Endothelial cell (in vitro differentiated cells): ENCODE measurements at places on chromosomes 13 and 19. TPM values are rescaled to one million over a fixed set of nuclear protein-coding genes. Genes with fewer than 3 reads are reported as not detected.

Gene KLF2
- 48.9 TPM for total RNA-seq

Gene SH2D3A
- total RNA-seq = 1.5 TPM

Gene SHISA2
- 71.5 TPM for total RNA-seq

Gene UGGT2
- 23.7 TPM for total RNA-seq

DNA sequence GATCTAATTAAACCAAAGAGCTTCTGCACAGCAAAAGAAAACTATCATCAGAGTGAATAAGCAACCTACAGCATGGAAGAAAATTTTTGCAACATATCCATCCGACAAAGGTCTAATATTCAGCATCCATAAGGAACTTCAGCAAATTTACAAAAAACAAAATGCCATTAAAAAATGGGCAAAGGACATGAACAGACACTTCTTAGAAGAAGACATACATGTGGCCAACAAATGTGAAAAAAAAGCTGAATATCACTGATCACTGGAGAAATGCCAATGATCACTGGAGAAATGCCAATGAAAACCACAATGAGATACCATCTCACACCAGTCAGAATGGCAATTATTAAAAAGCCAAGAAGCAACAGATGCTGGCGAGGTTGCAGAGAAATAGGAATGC is 32.5 kb downstream of the ZNF582 start:
- DNase-seq = no peak

DNA sequence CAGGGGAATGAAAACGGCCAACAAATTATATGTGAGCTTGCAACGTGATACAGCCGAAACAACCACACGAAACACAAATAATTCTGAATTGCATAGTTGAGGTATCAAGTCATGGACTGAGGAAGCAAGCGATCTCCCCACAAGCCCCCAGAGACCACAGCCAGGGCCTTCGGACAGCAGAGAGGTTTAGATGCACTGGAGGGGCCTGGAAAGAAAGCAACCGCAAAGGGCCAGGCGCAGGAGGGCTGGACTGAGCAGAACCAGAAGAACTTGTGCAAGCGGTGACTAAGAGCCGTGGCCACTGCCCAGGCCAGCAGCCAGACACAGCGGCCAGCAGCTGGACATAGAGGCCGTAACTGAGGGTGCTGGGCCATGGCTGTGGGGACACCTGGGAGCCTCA is 131.4 kb downstream of the TNFRSF19 start:
- DNase-seq = no peak

- no peak for DNase-seq
These were observed 211.9 kb upstream of the SLC10A2 start for GRCh38 chr13:103277959-103278694.

DNA sequence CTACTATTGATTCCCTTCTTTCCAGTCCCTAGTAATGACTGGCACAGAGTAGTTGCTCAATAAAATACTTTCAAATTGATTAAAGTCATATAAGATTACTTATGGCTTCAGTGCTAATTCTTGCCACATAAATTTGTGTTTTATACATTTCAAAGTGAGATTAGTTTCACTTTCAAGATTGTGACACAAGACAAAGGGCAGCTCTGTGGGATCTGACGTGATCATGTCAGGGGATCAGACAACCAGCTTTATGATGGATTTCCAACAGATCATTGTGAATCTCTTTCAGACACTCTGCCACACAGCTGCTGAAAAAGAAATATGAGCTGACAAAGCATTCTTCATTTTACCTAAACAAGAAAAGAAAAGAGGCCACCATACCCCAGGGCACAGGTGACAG is 73.4 kb upstream of the POMP start:
- DNase-seq = no peak

GRCh38 chr13:113803409-113804016 is 44.5 kb downstream of the TMEM255B start:
- DNase-seq = no peak

DNA sequence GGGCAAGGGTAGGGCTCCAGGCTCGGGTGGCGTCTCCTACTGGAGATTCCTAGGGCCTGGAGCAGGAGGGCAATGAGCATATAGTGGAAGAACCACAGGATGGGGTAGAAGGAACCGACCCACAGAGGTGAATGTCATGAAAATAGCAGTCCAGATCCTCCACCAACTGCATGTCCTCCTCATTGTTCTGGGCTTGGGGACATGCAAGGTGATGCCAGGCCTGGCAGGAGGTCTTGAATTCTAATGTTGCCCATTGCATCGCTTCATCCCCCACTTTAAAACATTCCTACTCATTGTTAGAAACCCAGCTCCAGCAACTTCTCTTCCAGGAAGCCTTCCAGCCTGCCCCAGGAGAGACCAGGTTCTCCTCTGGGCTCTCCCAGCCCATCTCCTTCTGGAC is 49.4 kb downstream of the OR10H4 start:
- DNase-seq = no peak

DNA sequence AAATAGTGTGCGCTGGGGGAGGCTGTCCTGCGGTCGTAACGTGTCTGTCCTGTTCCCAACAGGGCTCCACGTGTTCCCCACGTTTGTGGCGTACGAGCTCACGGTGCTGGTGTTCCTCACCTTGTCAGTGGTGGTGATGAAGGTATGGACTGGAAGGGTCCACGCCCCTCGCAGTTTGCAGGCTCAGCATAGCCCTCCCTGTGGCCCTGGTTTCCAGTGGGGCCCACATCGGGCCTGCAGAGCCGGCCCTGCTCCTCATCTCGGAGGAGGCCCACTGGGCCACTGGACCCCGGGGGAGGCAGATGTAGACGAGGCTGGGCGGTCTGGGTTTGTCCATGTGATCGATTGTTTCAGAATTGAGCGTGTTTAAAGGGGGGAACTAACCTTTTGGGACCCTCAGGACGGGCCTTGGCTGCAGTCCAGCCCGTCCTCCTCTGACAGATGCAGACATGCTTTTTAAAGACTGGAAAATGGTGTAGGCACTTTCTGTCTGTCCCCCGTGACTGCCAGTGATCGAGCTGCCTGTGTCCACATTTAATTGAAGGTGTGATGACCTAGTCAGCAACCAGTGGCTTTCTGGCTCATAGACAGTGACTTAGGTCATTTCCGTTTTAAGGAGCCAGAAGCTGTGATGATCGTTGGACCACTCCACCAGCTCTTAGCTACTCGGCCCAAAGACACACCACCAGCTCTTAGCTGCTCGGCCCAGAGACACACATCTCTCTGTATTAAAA is 37.1 kb upstream of the TFDP1 start:
- no peak for DNase-seq

DNA sequence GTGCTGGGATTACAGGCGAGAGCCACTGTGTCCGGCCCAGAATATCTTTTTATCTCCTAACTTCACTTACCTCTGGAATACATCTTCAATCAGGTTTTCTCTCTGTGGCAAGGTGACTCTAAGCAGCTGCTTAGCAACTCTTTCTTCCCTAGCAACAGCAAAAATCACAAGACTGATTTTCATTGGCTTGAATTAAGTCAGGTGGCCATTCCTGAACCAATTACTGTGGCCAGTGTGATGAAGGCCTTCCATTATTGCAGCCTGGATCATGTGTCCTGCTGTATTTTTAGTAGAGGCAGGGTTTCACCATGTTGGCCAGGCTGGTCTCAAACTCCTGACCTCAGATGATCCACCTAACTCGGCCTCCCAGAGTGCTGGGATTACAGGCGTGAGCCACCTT is 9.0 kb upstream of the LTBP4 start:
- DNase-seq = no peak

- no peak for DNase-seq
These were observed 6.3 kb downstream of the PLEKHF1 start for GRCh38 chr19:29671393-29672160.

GRCh38 chr19:31307071-31307669 is 42.1 kb downstream of the TSHZ3 start:
- DNase-seq = no peak

DNA sequence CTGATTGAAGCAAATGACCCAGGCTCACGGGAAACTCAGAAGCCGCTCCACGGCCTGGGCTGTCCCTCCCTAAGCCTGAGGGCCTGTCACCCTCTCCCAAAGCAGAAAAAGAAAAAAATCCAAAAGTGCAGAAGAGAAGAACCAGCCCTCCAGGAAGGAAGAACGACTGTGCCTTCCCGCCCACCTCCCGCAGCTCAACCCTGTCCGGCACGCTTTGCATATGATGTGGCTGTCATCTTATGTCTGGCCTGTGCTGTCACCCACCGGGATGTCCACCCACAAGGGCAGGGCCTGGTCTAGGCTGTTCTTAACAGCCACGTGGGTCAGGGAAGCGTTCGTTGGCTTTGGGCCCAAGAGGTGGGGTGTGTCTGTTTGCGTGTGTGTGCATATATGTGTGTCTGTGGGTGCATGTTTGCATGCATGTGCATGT is 13.7 kb downstream of the ZBTB7A start:
- no peak for DNase-seq

- DNase-seq = no peak
These were observed 169.2 kb downstream of the ZIC5 start for GRCh38 chr13:99802416-99802815.

DNA sequence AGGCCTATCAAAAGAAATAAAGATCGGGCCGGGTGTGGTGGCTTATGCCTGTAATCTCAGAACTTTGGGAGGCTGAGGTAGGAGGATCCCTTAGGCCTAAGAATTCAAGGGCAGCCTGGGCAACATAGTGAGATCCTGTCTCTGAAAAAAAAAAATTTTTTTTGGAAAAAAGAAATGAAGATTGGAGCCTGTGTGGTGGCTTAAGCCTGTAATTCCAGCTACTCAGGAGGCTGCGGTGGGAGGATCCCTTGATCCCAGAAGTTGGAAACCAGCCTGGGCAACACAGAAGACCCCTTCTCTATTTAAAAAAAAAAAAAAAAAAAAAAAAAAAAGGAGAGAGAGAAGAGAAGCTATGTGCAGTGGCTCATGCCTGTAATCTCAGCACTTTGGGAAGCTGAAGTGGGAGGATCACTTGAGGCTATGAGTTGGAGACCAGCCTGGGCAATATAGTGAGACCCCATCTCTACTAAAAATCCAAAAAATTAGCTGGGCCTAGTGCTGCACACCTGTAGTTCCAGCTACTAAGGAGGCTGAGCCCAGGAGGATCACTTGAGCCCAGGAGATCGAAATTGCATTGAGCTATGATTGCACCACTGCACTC is 14.7 kb upstream of the LYPD3 start:
- DNase-seq = no peak

DNA sequence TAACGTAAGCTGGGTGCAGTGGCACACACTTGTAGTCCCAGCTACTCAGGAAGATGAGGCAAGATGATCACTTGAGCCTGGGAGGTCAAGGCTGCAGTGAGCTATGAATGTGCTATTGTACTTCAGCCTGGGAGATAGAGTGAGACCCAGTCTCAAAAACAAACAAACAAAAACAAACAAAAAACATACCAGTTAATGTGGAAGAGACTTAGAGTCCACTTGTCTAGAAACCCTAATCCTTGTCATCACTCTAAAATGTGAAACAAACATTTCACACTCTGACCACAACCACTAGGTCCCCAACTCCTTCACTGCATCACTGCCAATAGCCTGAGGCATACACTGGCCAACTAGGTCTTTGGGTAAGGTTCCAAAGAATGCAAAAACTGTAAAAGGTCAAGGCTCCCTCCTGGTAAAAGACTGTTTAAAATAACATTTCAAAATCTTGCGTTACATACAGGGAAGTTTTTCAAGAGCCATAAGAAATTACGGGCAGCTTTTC is 28.6 kb upstream of the CYP2B6 start:
- DNase-seq = no peak
